Activated gamma-delta T cell treated with anti-CD3 and anti-CD28 coated beads, Interleukin-2, amount 50 U/mL, for 16 hours (primary cell): ENCODE measurements at places on chromosomes 6 and 20.

DNA sequence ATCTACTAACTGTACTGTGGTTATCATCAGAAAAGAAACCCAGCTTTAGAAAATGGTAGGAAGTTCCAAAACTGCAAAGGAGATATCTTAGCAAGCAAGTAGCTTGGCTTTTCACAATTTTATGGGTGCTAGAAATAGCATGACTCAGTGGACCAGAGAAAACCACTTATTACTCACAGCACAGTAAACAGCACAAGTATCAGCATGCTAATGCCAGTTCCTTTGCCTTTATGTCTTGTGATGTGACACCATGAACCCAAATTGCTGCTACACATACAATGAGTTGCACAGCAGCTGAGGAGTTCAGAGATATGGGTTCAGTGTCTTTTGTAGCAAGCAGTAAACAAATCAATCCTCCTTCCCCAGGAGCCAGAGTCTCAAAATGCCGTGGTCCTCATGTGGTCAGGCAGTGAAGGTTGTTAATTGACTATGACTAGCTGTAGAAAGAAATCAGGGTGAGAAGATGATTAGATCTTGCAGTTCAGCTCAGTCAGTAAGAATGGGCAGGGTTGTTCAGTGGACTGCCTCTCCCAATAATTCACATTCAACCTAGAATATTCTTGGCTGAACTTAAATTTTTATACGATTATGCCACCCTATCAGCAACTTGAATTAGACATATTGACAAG, 73.3 kb downstream of the OPRM1 start:
- no peak for DNase-seq

- DNase-seq = no peak
Measured at GRCh38 chr20:18477821-18478220, 10.6 kb downstream of the POLR3F start.

DNA sequence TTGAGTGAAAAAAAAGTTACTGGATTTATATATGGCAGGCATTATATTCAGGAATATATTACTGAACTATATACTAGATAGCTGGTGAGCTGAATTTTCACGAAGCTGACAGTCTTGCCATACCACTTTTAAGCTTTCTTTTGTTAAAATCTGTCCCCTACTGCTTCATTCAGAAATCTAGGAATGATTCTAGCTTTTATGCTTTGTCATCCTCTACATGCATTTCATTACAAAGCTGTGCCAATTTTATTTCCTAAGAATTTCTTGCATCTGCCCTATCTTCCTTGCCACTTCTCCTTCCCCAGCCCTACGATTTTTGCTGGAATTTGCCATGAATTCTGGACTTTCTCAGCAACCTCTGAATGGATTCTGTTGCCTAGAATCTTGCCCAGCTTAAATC, 158.5 kb upstream of the ADGRB3 start:
- no peak for DNase-seq

GRCh38 chr6:45608252-45608913, 230.6 kb upstream of the SUPT3H start:
- no peak for DNase-seq

DNA sequence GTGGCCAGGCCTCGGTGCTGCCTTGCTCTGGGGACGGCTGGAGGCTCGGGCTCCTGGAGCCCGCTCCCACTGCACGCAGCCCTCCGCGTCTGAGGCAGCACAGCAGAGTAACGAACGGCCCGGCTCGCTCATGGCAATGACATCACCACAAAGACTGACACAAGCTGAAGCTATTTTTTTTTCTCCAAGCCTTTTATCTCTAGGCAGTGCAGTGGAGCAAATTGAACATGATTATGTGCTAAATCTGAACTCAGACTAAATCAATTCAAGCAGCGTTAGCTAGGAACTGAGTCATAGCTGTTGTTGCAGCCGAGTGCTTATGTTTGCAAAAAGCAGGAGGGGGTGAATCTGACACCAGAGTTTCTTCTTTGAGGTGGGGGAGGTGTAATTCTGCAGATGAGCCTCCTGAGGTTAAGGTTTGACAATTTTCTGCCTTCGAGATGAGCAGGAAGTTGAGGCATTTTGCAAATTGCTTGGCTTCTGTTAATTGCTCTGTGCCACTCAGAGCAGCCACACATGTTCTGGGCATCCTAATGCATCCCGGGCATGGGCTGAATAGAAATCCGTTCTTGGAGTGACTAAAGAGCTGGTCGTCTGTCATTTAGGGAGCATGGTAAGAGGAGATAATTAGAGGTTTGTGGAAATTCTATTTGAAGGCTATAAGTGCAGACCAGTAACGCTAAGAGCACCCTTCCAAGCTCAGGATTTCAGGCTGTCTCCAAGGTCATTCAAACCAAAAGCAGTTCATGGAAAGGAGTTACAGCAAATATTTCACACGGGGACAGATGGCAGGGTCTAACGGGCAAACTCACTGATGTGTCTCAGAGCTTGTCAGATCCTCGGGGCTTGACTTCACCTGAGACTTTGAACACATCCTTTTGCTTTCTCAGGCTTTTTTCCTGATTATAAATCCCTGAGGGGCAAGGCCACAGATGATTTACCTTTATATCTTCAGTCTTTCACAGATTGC, 155.1 kb upstream of the ENPP5 start:
- no peak for DNase-seq
